ENCODE measurements at places on chromosomes 2 and 18. TPM values are rescaled to one million over a fixed set of nuclear protein-coding genes. Genes with fewer than 3 reads are reported as not detected.
A peak's percentile ranks its signal among the peaks of the same experiment; 100 is the strongest.

IHH gene
- not detected for total RNA-seq

DNA sequence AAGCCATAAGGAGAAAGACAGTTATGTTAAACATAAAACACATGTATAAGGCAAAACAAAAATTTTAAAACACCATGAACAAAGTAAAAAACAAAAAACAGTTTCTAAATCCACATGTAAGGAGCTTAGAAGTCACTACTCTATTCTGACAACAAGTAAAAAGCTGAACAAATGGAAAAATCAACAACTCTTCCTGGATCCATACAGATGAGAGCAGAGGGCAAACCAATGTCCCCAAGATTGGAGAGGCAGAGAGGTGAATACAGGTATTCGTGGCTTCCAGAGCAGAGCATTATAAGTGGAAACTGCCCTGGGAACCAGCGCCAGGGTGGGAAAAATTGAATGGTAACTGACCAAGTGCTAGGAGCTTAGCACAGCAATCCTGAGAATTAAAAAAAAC is 93.5 kb downstream of the SPIRE1 start:
- no peaks in the 10 kb centered on the region for H3K4me1 ChIP-seq
- no peak overlapping the region for H3K4me3 ChIP-seq
- H3K36me3 ChIP-seq = no peaks in the 10 kb centered on the region
- no peak overlapping the region for H3K27ac ChIP-seq

GRCh38 chr2:197280015-197280702 is 30.4 kb downstream of the ANKRD44 start:
- peak overlapping the region; percentile 35 for H3K27ac ChIP-seq
- H3K4me3 ChIP-seq = no peak overlapping the region
- no peaks in the 10 kb centered on the region for H3K27me3 ChIP-seq
- H3K4me1 ChIP-seq = no peaks in the 10 kb centered on the region
- DNase-seq = peak; percentile 63

- no peak overlapping the region for H3K4me3 ChIP-seq
- DNase-seq = no peak
- H3K27ac ChIP-seq = no peak overlapping the region
- no peaks in the 10 kb centered on the region for H3K4me1 ChIP-seq
- no peaks in the 10 kb centered on the region for H3K27me3 ChIP-seq
- no peaks in the 10 kb centered on the region for H3K36me3 ChIP-seq
These were observed 15.2 kb downstream of the AFG3L2 start for GRCh38 chr18:12361770-12362378.

DNA sequence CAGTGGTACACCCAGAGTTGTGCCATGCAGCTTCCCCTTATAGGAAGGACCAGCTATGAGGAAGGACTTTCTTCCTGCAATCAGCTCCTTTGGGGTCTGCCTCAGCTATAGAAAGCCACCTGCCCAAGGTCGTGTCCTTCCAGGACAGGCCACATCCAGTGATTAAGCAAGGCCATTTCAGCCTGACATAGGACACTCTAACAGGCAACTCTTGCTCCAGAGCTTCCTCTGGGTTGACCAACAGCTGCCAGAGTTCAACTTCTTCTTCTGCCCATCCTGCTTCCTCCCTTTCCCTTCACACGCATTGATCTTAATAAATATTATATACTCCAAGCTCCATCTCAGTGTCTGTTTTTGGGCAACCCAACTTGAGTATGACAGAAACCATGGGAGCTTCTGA is 12.8 kb downstream of the LRP2 start:
- no peak overlapping the region for H3K4me3 ChIP-seq
- no peaks in the 10 kb centered on the region for H3K36me3 ChIP-seq
- DNase-seq = no peak
- H3K27me3 ChIP-seq = no peaks in the 10 kb centered on the region
- no peaks in the 10 kb centered on the region for H3K4me1 ChIP-seq

MC4R gene
- not detected for total RNA-seq

SCYGR4 gene
- total RNA-seq = not detected

GRCh38 chr18:10081492-10081891 is 167.7 kb downstream of the VAPA start:
- no peaks in the 10 kb centered on the region for H3K27me3 ChIP-seq
- H3K36me3 ChIP-seq = no peaks in the 10 kb centered on the region
- H3K27ac ChIP-seq = no peak overlapping the region
- DNase-seq = no peak
- H3K4me3 ChIP-seq = no peak overlapping the region
- H3K4me1 ChIP-seq = no peaks in the 10 kb centered on the region

RNF138 gene
- total RNA-seq = 44.9 TPM
